ENCODE measurements at places on chromosomes 7 and 10. TPM values are rescaled to one million over a fixed set of nuclear protein-coding genes. Genes with fewer than 3 reads are reported as not detected.

DNA sequence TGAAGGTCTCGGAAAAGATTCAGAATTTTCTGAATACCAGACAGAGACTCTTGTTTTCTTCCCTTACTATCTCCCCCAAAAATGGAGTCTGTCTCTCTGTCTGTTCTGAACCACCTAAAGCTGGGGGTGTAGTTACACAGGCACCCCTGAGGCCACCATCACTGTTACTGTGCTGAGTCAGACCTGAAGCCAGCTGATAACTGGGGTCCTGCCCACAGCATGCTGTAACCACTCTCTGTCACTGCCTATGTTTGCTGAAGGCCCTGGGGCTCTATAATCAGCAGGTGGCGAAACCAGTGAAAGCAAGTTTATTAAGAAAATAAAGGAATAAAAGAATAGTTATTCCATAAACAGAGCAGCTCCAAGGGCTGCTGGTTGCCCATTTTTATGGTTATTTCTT, 575.2 kb upstream of the POT1 start:
- DNase-seq, result no peak

The CH25H gene
- not detected for total RNA-seq

DNA sequence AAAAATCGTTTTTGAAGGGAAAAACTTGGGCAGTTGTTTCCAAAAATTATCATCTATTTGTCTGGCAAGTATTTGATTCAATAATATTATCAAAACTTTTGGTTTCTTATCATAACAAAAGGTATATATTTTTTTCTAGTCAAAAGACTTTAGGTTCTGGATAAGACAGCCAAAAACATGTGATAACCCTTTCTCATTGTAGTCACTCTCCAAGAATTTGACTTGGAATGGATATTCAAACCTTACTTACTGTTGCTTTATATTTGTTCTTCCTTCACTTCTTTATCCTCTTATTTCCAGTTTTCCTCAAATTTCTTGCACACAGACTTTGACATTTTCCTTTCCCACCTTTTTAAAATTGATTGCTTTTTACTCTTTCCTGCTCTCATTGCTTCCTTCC, 140.9 kb upstream of the FAM3C start:
- DNase-seq, result no peak

DNA sequence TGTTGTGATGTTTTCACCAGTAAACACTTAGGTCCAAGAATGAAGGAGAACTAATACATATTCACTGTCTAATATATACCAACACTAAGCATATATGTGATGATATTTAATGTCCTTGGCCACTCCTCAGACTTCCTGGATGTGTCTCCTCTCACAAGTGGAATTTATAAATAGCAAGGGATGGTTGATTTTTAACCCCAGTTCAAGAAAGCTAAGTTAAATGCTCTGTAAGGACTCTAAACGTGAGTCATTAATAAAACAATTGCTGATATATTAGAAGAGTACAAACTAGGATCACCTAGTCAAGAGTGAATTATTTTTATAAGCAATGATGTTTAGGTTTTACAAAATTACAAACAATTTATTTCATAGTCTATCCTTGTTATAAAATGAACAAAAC, 355.9 kb upstream of the TMEM229A start:
- no peak for DNase-seq

DNA sequence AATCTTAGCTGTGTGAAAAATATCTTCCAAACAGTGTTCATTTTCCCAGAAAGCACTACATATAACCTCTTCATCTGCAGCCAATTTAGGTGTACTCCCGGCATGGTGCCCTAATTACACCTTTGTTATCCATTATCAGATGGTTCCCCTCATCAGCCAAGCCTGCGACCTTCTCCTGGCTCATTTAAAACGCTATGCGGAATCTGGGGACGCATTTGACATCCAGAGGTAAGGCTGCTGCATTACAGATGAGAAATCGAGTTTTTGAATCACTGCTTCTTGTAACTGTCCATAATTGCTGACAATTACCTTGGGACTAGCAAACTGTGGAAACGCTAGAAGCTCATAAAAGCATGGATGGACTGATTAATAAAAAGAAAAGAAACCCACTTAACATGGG, 109.5 kb downstream of the PARP12 start:
- DNase-seq, result no peak

- no peak for DNase-seq
Observed at GRCh38 chr7:121480566-121481335, 84.6 kb upstream of the FAM3C start.

The TMEM184A gene
- 0.49 TPM for total RNA-seq

- DNase-seq, result no peak
Observed at GRCh38 chr7:35380739-35381224, 126.9 kb upstream of the TBX20 start.

GRCh38 chr7:32289651-32290414, 200.3 kb downstream of the LSM5 start:
- DNase-seq, result peak; percentile 87

DNA sequence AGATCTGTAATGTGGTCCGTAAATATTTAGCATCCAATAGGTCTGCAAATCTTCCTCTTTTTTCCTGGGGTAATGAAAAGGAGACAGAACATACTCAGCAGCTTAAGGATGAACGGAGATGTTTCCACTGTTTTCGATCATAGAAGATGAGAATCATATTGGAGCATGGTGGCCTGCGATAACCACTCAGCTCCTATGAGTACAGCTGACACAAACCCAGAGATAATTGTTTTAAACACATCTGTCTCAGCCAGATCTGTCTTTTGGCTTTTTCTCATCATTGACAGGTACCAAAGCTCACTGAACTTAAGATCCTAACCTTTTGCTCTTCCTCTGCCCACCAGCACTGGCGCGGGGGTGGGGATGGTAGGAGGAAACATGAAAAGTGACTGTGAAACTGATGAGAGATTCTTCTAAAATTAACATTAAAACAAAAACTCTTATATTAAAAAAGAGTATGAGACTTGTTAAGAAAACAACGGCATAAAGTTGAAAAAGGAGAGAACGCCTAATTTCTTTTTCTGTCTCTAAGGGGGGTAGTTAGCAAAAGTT, 71.0 kb downstream of the SVOPL start:
- DNase-seq, result no peak

- no peak for DNase-seq
Observed at GRCh38 chr7:13155188-13155587, 467.8 kb downstream of the ARL4A start.

- no peak for DNase-seq
Observed at GRCh38 chr10:28431139-28431538, 101.8 kb upstream of the WAC start.

The SEMA3E gene
- total RNA-seq, result 1.2 TPM

- DNase-seq, result no peak
Observed at GRCh38 chr7:137789215-137789882, 57.4 kb downstream of the DGKI start.

DNA sequence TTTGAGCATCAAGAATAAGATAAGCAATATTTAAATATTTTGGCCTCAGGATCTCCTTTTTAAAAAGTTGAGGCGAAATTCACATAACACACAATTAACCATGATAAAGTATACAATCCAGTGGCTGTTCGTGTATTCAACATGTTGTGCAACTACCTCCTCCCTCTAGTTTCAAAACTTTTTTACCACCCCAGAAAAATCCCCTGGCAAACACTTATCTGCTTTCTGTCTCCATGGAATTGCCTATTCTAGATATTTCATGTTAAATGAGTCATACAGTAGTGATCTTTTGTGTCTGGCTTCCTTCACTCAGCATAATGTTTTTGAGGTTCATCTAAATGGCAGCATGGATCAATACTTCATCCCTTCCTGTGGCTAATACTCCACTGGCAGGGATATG, 31.8 kb upstream of the IL15RA start:
- DNase-seq, result no peak

DNA sequence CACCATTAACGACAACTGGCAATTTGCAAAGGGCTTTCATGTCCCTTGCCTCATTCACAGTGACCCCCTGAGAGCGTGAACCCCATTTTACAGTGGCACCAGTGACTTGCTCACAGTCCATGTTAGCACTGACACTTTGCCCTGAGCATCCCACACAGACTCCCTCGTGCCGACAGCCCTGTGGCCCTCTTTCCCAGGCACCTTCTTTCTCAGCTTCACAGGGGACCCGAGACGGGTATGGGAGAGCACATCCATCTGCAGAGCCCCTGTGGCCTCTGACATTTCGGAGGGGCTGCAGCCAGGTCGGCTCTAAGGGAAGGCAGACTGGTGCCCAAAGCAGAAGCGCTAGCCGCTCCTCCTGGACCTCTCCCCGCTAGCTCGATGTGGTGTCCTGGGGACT, 10.8 kb downstream of the LOXL4 start:
- no peak for DNase-seq

DNA sequence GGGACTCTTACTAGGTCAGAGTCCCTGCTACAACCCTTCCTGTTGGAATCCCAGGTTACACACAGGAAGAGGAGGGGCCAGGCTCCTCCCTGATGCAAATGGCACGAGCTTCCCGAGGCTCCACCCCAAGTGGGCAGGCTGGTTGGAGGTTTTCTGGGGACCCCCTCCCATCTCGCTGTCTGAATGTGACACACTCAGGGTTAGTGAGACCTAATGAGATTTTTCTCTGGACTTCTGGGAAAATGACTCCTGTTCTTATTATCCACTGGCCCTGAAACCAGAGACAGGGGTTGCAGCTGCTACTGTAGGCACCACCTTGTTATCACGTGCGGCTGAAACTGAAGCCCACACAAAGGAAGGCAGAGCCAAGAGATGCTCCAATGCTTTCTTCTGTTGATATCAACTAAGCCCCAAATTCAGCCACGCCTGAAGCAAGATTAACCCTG, 103.3 kb downstream of the FAM107B start:
- DNase-seq, result no peak

The AOAH gene
- 3.2 TPM for total RNA-seq

DNA sequence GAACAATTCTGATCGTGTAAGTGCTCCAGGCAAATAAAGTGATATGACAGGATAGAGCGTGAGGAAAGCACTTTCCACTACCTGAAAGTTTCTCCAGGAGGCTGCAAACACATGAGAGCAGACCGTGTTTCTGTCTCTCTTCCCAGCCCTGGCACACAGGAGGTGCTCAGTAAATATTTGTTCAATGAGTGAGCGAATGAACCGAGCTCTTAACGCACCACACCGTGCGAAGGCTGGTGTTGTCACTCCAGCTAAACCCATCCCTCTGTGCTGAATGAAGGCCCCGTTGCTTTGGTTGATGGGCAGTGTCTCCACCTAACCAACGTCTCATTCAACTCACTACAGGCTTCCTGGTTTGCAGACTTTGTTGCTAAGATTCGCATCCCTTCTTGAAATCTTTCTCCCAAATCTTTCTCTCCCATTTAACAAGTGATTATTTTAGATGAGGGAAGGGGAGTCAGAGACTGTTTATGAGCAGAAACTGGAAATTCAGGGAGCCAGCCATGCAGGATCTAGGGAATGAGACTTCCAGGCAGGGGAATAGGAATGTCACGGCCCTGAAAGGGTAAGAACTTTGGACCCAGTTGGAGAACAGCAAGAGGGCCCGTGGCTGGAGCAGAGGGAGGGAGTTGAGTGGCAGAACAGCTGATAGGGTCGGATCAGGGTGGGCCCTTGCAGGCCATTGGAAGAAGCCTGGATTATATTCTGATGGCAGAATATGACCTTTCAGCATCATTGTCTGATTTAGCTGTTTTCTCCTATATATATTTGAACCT, 282.6 kb downstream of the CAMK1D start:
- DNase-seq, result no peak

DNA sequence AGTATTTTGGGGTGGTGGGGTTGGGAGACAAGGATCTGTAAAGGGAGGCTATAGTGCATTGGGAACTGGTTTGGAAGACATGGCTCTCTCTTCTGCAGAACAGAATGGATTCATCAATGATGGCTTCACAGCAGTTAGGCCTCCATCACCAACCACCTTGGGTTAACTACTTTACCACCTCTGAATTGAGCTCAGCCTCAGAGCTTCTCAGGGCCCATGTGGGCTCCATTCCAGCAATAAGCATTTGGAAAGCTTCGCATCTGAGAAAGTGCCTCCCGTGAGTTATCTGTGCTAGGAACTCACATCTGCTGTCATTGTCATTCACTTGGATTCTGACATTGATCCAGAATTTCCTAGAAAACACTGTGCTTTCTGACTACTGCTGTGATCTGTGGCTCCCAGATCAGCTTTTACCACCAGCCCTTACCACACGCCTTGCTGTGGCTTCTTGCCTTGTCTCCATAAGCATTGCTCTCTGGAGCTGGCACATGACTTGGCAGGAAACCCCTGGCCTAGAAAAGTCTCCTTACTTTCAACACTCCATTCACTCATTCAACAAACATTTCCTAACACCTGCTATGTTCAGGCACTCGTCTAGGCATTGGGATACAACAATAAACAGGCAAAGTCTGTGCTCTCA, 70.7 kb upstream of the ADO start:
- no peak for DNase-seq

GRCh38 chr7:30658479-30659074, 23.7 kb downstream of the CRHR2 start:
- no peak for DNase-seq

- DNase-seq, result peak; percentile 8
Observed at GRCh38 chr7:116633131-116633988, 38.6 kb upstream of the MET start.

GRCh38 chr10:74909670-74910069, 83.3 kb downstream of the KAT6B start:
- no peak for DNase-seq

GRCh38 chr10:117578999-117579590, 36.5 kb downstream of the EMX2 start:
- no peak for DNase-seq

The FRAT1 gene
- 13.2 TPM for total RNA-seq

The FXYD4 gene
- total RNA-seq, result not detected

The PKD2L1 gene
- not detected for total RNA-seq

- DNase-seq, result no peak
Observed at GRCh38 chr7:92485974-92486373, 8.2 kb upstream of the ERVW-1 start.

The MSMB gene
- total RNA-seq, result not detected

DNA sequence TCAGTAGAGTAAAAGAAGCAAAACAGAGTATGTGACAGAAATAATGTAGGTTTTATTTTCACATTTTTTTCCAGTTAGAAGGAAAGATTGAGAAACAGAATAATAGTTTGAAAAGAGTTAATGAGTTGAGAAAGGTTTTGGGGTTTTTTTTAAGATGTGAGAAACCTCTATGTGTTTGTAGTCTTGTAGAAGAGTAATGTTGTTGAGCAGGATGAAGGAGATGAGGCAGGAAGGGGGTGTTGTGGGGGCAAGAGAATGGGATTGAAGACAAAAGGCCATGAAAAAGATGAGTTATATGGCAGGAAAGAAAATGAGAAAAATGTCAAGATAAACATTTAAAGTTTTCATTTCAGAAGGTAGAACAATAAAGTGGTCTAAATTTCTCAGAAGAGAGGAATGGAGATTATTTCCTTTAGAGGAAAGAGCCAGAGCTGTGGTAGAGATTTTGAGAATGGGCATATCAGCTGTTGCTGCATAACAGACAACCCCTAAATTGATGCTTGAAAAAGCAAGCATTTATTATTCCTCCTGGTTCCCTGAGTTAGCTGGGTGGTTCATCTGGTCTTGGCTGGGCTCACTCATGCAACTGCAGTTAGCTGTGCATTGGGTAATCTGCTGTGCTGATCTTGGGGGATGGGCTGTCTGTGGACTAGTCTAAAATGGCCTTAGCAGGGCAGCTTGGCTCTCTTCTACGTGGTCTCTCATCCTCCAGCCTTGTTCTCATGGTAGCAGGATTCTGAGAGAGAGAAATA, 27.1 kb downstream of the PCGF5 start:
- peak; percentile 10 for DNase-seq

- no peak for DNase-seq
Observed at GRCh38 chr10:93570383-93570782, 3.9 kb downstream of the FFAR4 start.

The ABCB4 gene
- total RNA-seq, result not detected

- DNase-seq, result no peak
Observed at GRCh38 chr7:30080818-30081217, 52.6 kb downstream of the PLEKHA8 start.

Data from G401 (cell line).